ENCODE measurements at places on chromosomes 1 and 21.

DNA sequence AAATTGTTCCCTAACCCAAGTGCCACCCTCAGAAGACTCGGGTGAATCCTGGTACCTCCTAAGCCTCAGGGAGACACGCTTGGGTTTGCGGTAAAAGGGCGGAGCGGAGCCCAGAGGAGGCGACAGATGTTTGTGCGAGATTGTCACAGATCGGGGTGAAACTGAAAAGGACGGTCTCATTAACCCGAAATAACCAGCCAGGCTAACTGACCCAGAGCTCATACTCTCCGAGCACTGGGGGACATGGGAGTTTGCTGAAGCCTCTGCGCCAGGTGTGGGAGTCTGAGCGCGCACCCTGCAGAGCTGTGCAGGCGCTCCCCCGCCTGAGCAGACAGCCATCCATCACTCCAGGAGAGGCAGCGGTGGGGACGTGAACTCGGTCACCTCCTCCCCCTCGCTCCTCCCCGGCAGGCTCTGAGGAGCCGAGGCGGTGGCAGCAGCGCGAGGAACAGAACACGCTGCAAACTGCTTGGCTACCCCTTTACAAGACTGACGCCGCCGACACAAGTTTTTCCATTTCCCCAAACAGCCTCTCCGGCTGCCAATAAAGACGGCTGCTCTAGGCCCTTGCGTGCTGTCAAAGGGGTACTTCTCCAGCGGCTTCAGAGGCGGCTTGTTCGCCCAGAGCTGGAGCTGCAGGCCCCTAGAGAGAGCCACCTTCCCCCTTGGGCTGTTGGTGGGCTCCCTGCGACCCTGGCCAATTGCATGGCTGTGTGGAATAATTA, 43.5 kb downstream of the RRAGC start:
- no peak for DNase-seq

GRCh38 chr1:63861052-63861691, 87.4 kb downstream of the ROR1 start:
- DNase-seq = no peak

DNA sequence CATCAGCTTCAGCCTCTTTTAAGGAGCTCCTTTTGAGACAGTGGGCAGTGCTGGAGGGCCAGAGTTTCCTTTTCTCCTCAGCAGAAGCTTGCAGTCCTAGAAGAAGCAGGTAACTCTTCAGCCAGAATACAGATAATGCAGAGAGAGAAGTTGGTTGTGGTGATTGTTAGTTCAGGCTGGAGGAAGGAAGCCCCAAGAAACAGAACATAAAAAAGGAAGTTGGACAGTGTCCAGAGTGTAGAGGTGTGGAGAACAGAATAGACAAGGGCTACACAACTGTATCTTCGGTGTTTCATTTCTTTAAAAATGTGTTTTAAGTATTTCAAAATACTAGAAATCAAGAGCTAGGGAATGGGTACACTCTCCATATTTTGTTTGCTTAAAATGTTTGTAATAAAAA, 6.4 kb upstream of the TACSTD2 start:
- no peak for DNase-seq

DNA sequence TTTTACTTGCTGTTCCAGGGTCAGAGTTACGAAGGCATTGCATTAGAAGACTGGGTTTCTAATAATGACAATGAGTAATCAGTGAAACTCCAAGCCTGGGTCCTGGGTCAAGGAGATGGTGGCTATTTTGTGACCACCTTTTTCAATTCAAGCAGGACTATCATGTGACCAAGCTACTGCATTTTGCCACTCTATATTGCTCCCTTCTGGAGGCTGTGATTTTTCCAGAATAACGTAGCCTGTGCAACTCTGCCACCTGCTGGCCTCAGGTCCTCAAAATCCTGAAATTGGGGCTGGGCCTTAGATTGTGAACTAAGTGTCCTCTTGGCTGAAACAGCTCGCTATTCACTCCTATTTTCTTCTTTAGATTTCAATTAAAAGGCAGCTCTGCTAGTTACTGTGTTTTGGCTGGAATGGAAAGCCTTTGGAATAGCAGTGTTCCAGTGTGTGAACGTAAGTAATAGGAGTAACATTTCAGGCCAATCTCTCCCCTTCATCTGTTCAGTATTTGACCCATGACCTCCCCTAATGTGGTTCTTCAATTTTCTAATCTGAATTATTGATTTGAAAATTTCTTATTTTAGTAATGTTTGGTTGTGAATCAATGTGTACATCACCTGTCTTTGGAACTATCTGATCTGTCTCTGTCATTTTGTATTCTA, 52.9 kb upstream of the CD46 start:
- no peak for DNase-seq

DNA sequence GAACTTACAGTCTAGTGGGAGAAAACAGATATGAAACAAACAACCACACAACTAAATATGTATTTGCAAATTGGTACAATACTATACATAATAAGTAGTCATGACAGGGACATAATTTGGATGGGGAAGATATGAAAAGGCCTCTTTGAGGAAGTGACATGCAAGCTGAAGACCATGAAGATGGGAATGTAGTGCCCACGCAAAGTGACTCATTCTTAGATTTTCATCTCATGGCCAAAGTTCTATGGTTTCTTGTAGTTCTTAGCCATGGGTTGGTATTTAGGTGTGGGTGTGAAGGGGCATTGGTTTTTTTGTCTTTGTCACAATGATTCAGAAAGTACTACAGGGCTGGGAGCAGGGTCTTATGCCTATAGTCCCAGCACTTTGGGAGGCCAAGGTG, 105.4 kb upstream of the FAM78B start:
- no peak for DNase-seq

DNA sequence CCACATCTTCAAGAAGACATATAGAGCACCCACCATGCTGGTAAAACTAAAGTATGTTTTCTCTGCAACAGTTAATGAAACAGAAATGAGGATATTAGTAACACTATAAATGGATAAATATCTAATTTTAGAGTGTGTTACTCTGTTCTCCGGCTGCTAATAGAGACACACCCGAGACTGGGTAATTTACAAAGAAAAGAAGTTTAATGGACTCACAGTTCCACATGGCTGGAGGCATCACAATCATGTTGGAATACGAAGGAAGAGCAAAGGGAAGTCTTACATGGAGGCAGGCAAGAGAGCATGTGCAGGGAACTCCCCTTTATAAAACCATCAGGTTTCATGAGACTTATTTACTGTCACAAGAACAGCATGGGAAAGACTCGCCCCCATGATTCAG, 287.2 kb downstream of the SRGAP2C start:
- DNase-seq = no peak

DNA sequence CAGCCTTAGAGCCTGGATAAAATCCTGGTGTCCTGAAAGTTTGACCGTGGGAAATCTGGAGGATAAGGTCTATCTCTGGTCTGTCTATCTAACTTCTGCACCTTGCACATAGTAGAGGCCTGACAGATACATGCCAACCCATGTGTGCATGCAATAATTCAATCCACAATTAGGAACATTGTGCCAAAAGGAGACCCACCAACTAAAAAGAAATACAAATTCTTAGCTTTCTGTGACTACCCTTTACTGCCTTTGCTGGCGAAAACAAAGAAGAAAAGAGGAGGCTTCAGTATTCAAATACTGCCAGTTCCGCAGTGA, 381 bp upstream of the KLHL20 start:
- DNase-seq = no peak

- no peak for DNase-seq
These were observed 107.9 kb downstream of the SUSD4 start for GRCh38 chr1:223256034-223256433.

- DNase-seq = no peak
These were observed 307.7 kb downstream of the SIPA1L2 start for GRCh38 chr1:232322162-232322734.

DNA sequence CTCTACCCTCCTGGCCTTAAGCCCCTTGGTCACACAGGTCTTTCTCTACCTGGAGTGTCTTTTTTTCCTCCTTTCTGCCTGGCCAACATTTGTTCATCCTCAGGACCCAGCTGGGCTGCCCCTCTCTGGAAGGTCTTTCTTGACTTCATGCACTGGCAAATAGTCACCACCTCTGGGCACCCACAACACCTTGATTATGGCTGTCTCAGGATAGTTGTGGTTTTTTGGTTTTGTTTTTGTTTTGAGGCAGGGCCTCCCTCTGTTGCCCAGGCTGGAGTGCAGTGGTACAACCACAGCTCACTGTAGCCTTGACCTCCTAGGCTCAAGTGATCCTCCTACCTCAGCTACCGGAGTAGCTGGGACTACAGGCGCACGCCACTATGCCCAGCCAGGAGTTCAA, 10.8 kb downstream of the RPS6KA1 start:
- DNase-seq = no peak
